RCC 7860 (cell line): ENCODE measurements at places on chromosomes 5 and 9.

GRCh38 chr5:123700624-123701287, 188.8 kb downstream of the CSNK1G3 start:
- DNase-seq = peak; percentile 97

- DNase-seq = no peak
These were observed 5.5 kb upstream of the SUSD3 start for GRCh38 chr9:93052791-93053540.

GRCh38 chr9:134396258-134396742, 70.0 kb downstream of the RXRA start:
- DNase-seq = no peak

DNA sequence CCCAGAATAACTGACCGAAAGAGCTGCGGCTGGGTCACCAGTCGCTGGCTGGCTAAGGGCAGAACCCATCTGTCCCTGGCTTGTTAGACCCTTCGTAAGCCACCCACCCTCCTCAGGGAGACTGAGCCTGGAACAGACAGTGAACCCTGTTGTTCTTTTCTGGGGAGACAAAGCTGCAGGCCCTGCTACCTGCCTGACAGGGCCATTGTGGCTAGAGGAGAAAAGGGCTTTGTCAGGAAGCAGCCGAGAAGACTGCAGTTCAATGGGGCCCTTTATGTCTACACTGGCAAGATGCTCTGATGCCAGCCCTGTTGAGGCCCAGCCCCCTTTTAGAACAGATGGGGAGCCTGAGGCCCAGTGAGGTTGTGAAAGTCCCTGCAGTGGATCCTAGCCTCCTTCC, 3.7 kb upstream of the NIPAL4 start:
- DNase-seq = no peak

DNA sequence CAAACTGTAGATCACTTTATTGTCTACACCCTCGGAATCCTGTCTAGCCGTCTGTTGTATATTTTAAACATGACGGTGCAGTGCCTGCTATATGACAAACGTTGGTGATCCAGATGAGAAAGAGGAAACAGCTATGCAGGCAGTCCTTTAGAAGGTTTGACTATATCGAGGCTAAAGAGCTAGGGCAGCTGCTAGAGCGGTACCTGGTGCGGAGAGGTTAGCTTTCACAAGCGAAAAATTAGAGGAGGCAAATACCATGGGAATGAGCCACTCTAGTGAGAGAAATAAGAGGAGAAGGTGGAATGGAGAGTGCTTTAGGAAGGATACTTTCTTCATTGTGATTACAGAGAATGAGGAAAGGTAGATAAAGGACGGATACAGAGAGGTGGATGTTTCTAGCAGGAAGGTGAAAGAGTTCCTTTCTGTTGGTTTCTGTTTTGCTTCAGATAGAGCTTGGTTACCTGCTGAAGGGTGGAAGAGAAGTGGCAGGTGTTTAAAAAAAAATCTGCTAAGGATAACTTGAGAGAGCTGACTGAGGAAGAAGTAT, 959 bp upstream of the FBXL17 start:
- no peak for DNase-seq

DNA sequence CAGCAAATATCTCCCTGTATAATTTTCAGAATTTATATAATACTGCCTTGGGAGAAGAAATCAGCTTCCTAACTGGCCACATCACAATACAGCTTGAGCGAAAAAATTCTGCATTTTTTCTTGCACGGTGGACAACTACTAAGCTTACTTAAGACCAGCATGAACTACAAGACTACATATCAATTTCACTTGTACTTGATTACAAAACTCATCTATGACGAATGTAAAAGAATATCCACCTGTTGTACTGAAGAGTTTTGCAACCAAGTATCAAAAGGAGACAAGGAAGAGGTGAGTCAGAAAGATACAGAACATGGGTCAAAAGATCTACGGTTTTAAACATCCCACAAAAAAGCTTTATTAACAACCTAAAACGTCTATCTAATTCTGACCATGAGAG, 279.4 kb downstream of the BNC2 start:
- no peak for DNase-seq
